ENCODE measurements at places on chromosomes 16 and 17. TPM values are rescaled to one million over a fixed set of nuclear protein-coding genes. Genes with fewer than 3 reads are reported as not detected.

CRYM gene
- not detected for total RNA-seq

ADAMTS18 gene
- total RNA-seq, result not detected

TBC1D3L gene
- total RNA-seq, result 10.1 TPM

SERPINF2 gene
- 0.19 TPM for total RNA-seq

KRTAP4-6 gene
- not detected for total RNA-seq

VASN gene
- total RNA-seq, result not detected

CFAP97D1 gene
- not detected for total RNA-seq

SSTR5 gene
- total RNA-seq, result not detected
